Stimulated activated naive CD8-positive, alpha-beta T cell treated with anti-CD3 and anti-CD28 coated beads, Interleukin-15, Interleukin-2, amounts not matched to agents 100 U/mL and 50 U/mL, for 24 hours (primary cell): ENCODE measurements at places on chromosomes 1 and 21.

DNA sequence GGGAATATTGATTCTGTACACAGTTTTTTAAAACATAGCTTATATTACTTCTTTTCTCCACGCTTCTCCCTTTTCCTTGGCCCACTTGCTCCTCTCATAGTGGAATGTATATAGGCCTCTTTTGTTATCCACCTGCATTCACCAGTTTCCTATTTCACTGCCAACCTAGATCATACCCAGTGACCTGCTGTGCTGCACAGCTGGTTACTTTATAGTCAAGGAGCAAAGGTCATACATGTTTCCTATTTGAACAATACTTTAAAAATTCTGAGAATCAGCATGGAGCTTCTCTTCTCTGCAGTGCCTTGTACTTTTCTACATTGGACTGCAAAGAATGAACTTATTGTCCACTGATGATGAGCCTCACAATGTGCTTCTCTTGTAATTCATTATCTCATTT is 4.3 kb upstream of the SLC35D1 start:
- no peak for DNase-seq

DNA sequence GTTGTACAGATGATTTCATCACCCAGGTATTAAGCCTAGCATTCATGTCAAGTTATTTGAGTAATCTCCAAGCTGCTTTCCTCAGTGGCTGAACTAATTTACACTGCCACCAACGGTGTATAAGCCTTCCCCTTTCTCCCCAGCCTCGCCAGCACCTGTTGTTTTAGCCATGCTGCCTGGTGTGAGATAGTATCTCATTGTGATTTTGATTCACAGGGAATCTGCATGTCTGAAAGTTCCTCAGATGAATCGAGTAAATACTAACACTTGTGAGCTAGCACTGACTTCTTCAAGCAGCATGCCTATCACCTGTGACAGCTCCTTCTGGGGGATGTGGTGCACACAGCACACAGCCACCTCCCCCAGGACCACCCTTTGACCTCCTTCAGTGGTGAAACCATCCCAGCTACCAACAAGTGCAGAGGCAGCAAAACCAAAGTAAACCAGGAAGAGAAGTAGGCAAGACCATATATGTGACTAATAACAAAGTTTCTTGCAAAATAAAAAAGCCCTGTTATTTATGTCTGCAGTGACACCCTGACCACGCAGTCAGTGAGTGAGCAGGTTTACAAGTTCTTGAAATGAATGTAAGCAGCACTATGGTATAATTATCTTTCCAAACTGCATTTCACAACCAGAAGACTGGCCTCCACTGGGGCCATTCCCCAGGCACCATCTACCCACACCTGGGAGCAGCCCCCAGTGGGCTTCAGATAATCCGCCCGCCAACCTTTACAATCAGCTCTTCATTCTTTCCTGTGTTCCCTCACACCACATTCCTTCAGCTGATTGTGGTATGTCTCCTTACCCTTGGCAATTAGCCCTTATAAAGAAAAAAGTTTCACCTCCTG is 173.8 kb downstream of the ETS2 start:
- DNase-seq, result no peak

DNA sequence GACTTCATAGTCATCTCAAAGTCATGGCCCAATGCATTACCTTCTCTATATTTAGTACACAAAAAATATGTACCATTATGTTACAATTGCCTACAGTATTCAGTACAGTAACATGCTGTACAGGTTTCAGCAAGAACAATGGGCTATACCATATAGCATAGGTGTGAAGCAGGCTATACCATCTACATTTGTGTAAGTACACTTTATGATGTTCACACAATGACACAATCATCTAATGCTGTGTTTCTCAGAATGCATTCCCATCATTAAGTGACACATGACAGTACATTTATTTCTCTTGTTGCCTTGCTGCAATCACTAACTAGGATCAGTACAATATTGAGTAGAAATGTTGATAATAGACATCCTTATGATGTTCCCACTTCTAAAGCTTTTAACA is 46.5 kb upstream of the NFIA start:
- DNase-seq, result no peak

DNA sequence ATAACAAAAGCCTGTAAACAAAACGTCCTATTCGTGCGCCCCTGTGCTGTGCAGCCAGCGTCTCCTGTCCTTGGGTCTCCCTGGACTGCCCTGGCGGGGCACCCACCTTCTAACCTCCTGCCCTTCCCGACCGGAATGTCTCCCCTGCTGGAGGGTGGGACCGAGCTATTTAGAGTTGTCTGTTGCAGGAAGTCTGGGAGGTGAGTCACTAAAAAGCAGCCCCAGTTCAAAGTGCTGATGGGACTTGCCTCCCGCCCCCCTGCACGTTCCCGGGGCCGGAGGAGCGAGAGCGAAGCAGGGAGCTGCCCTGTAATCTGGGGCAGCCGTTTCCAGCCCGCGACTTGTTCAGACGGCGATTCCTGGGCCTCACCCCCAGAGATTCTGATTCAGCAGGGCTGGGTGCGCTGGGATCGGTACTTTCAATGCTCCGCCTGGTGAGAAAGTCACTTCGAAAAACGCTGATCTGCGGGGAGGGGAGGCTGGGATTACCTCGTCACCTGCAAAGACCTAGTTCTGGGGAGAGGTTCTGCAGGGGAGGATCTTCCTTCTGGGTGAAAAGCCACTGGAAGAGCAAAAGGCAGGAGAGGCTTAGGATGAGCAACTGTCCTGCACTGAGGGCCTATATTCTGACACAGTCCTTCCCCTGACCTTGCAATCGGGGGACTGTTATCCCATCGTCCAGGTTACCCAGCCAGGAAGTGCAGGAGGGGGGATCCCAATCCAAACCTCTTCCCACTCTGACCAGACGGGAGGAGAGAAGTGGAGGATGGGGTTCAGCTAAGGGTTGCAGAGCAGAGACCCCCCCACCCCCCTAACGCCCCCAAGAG is 1.2 kb upstream of the DHRS3 start:
- peak; percentile 81 for DNase-seq

- DNase-seq, result no peak
Observed at GRCh38 chr1:160168609-160169369, 17.4 kb downstream of the ATP1A4 start.

GRCh38 chr21:42098957-42099505 is 27.9 kb downstream of the UMODL1 start:
- no peak for DNase-seq

GRCh38 chr1:13828454-13829151 is 128.6 kb downstream of the PRDM2 start:
- DNase-seq, result peak; percentile 55

GRCh38 chr1:32724678-32725614 is 22.4 kb upstream of the SYNC start:
- peak; percentile 15 for DNase-seq

GRCh38 chr21:42565886-42566523 is 52.4 kb downstream of the SLC37A1 start:
- DNase-seq, result no peak

DNA sequence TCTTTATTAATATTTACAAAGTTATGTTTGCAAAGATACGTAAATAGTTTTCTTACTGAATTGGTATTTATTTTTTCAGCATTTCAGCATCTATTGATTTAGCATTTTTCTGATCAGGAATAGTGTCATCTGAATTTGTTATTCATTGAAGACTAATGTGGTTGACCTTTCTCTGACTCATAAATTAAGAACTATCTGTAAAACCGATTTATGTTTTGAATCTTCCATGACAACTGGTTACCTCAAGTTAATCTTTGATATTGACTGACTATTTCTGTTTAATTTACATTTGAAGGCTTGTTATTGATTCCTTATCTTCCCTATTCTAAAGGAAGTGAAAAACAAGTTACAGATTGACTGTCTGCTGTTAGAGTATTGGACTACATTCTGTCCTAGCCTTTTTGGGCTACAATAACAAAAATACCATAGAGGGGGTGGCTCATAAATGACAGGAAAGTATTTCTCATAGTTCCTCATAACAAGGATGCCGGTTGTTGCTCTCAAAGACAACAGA is 1131.4 kb downstream of the PLA2G4A start:
- no peak for DNase-seq

GRCh38 chr1:110617589-110617988 is 11.4 kb upstream of the KCNA2 start:
- no peak for DNase-seq

DNA sequence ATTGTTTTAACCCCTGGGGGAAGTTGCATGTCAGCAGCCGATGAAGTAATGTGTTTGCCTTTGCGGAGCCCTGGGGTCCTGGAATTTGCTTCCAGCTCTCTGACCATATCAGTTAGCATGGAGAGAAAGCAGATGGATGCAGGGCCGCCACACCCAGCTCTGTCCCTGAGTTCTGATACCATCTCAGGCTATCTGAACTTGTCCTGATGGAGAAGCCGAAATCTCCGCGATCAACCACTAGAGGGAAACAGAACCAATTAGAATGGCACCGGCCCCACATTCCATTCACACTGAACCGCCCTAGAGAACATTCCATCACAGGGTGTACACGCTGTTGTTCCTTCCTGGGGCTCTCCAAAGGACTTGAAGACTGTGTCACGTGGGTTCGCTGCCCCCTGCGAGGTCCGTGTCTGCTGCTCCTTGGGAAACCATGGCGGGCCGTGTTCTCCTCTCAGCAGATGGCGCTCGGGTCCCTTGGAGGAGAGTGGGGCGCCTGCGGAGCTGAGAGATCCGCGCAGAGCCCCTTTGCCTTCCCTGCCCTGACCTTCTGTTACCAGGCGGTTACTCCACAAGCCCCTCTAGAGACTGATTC is 75.4 kb downstream of the ABCA4 start:
- peak; percentile 55 for DNase-seq

- no peak for DNase-seq
Observed at GRCh38 chr1:228007801-228008341, 1.1 kb downstream of the WNT3A start.

- no peak for DNase-seq
Observed at GRCh38 chr1:154225370-154225769, 4.6 kb downstream of the UBAP2L start.

DNA sequence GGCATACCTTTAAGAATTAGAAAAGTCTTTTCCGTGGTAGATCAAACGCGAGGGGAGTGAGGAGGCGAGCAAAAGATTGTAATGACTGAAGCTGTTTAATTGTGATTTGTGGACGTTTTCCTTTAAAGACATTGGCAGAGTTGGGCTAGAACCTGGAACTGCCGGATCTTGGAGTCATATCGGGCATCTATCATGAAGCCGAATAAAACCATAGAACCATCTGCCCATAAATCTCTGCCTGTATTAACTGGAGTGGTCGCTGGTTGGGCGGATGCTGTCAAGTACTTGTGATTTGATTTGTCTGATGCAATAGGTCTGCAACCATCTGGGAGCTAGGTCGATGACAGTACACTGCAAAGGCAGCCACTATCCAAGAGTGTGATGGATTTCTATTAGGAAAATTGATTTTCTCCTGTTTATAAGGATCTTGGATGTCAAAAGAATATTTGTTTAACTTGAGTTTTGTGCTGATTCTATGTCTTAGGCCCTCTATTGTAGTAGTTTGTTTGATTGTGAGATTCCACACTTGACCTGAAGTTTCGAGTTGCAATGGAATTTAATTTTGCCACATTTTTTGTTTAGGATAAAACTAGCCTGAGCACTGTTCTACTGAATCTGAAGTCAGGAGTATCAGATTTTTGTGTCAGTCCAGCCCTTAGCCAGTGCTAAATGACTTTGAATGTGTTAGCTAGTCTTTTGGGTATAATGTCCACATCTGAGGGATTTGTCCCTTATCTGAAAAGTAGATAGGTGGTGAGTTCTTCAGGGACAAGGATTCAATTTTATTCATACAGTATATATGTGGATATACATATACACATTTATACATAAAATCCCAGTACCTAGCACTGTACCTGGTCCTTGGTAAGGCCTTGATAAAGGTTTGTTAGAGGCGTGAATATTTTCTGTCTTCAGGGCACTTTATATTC is 1.2 kb downstream of the SARS1 start:
- peak; percentile 44 for DNase-seq

DNA sequence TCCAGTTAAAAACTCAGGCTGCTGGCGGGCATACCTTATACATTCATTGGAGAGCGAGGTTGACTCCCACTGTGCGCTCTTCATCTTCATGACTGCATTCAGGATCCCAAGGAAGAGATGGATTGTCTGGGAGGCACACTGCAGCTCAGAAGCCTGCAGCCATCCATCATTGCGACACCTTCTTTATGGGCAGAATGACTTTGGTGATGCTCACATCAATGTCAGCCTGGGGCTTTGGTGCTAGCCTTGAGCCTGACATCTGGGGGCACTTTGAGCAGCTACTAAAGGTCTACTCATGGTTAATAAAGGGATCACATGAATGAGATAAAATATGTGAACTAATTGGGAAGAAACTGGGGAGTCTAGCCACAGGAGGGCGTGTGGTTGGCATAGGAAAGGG is 229.3 kb downstream of the PRDM2 start:
- no peak for DNase-seq

GRCh38 chr1:44292651-44293050 is 62.4 kb downstream of the ERI3 start:
- no peak for DNase-seq

- no peak for DNase-seq
Observed at GRCh38 chr1:25094995-25095394, 137.3 kb downstream of the SYF2 start.

GRCh38 chr1:113608399-113608798 is 150.9 kb downstream of the PHTF1 start:
- no peak for DNase-seq

- no peak for DNase-seq
Observed at GRCh38 chr1:183291216-183291762, 105.2 kb downstream of the LAMC2 start.

DNA sequence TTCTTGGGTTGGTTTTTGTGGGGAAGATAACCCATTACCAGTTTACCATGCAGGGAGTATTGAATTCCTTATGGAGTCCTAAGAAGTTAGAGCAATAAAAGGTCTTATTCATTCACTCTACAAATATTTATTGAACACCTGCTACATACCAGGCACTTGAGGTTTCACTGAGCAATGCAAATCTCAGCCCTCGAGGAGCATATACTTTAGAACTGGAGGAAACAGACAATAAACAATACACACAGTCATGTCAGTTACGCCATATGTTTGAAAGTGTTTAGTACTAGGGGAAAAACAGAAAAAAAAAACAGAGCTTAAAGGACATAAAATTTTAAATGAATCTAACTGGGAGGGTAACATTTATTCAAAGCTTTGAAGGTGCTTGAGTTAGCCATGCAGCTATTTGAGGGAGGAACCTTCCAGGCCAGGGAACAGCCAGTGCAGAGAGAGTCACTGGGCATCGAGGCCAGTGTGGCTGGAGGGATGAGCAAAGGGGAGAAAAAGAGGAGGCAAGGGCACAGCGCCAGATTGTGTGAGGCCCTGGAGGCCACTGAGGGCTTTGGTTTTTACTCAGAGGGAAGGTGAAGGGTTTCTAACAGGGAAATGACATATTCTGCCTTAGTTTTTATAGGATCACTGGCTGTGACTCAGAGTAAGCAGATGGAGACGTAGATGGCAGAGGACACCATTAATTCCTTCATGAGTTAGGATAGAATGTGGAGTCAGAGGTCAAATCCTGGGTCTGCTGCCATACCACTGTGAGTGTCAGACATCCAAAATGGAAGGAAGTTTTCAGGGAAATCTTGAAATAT is 32.7 kb downstream of the C1orf21 start:
- DNase-seq, result no peak

- DNase-seq, result no peak
Observed at GRCh38 chr1:160394673-160395072, 5.7 kb upstream of the VANGL2 start.
